Esophagus mucosa (tissue), 1 donor: ENCODE measurements at places on chromosomes 13 and 19. TPM values are rescaled to one million over a fixed set of nuclear protein-coding genes. Genes with fewer than 3 reads are reported as not detected.

- no peak for ATAC-seq
Measured at GRCh38 chr13:102176846-102177245, 225.0 kb downstream of the FGF14 start.

- no peak for ATAC-seq
Measured at GRCh38 chr19:21580101-21580500, 74.7 kb downstream of the ZNF429 start.

DNA sequence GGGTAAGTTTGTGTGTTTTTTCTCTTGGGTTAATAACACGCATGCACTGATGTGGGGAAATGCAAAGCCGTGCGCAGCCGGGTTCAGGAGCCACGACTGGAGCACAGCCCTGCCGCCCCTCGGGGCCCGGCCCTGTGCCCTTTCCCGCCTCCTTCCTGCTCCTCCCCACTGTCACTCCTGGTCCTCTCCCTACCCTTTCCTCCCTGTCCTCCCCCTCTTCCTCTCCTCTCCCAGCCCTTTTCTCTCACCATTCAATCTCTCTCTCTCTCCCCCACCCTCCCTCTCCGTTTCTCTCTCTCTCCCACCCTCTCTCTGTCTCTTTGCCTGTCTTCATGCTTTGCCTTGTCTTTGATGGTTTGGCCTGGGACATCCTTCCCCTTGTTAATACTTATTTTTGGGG is 27.2 kb downstream of the PLEKHJ1 start:
- ATAC-seq, result no peak

- ATAC-seq, result no peak
Measured at GRCh38 chr19:40026597-40026970, 29.4 kb downstream of the ZNF780B start.

The SOHLH2 gene
- 0.16 TPM for total RNA-seq

The ERICH6B gene
- total RNA-seq, result not detected

The C19orf73 gene
- total RNA-seq, result 1.3 TPM
